ENCODE measurements at places on chromosomes 1 and 21.

DNA sequence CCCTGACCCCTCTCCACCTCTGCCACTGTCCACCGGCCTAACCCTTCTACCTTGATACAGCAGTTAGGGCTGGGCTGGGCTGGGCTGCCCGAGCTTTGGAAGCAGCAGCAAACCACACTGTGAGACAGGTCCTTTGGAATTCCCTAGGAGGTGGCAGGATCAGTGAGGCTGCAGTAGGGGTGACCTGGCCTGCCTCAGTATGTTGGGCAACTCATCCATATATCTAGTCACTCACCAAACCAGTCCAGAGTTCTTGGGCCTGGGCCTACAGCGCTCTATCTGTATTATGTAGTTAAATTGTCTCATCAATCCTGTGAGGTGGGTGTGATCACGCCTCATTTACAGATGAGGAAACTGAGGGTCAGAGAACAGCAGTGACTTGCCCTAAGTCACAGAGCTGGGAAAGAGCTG is 13.3 kb upstream of the SYNC start:
- no peak for DNase-seq

GRCh38 chr1:224274970-224275626 is 54.9 kb downstream of the NVL start:
- no peak for DNase-seq

- DNase-seq, result no peak
These were observed 241.0 kb downstream of the KCNJ6 start for GRCh38 chr21:37675202-37675801.

DNA sequence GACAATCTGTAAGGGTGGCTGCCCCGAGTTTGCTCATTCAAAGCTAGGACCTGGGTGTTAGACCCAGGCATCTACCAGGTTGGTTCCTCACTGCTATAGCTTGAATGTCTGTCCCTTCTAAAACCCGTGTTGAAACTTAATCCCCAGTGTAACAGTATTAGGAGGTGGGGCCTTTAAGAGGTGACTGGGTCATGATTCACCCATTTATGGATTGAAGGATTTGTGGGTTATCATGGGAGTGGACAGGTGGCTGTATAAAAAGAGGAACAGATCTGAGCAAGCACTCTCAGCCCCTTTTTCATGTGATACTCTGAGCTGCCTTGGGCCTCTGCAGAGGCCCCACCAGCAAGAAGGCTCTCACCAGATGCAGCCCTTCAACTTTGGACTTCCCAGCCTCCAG is 29.4 kb downstream of the PSMG1 start:
- DNase-seq, result no peak

GRCh38 chr1:205748403-205749233 is 1.4 kb downstream of the NUCKS1 start:
- DNase-seq, result no peak

DNA sequence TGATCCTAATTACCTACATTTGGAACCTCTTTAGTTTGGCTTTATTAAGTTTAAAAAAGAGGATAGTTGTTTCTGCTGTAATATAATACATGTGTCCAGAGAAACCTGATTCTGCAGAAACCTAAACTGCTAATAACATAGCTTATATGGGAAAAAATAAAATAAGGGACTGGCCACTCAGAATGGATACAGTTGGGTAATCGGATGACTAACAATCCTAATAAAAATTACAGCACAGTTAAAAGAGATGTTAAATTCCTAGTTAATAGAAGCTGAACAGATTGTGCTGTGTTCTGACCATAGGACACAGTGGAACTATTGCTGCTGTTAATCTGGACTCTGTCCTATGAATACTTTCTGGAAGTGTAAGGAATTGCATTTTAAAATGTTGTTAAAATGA is 16.0 kb downstream of the ARV1 start:
- DNase-seq, result no peak

DNA sequence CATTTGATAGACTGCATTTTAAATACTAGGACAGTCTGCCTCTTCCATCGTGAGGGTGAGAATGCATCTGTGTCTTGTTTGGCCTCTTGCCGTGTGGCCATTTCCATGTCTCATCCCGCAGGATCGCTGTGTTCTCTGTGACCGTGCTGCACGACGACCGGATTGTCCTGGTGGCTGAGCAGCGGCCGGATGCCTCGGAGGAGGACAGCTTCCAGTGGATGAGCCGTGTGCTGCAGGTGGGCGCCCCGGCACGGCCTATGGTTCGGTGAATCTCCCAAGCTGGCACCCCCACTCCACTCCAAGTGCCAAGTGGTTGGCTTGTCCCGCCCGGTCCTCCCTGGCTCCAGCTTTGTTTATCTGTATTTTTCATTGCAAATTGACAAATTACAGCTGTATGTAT is 55.2 kb downstream of the S100B start:
- DNase-seq, result no peak

DNA sequence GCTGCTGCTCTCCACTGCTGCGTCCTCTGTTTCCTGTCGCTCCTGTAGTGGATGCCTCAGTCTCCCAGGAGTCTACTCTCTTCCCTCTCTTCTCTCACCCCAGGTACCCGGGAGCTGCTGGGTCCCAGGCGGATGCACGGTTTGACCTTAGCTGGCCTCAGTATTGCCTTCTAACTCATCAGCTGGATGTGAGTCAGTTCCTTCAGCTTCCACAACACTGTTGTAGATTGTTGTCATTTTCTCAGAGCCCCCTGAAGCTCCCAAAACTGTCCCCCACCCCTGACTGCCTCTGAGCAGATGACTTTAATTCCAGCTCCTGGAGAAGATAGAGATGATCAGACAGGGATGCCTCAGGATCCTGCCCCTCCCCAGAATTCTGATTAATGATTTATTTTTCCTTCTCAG is 7.2 kb downstream of the CNIH3 start:
- no peak for DNase-seq

- no peak for DNase-seq
These were observed 509.6 kb upstream of the USP24 start for GRCh38 chr1:55724551-55725325.

- no peak for DNase-seq
These were observed 72.4 kb downstream of the FH start for GRCh38 chr1:241447031-241447644.

- DNase-seq, result no peak
These were observed 36.7 kb downstream of the AJAP1 start for GRCh38 chr1:4690951-4691675.

DNA sequence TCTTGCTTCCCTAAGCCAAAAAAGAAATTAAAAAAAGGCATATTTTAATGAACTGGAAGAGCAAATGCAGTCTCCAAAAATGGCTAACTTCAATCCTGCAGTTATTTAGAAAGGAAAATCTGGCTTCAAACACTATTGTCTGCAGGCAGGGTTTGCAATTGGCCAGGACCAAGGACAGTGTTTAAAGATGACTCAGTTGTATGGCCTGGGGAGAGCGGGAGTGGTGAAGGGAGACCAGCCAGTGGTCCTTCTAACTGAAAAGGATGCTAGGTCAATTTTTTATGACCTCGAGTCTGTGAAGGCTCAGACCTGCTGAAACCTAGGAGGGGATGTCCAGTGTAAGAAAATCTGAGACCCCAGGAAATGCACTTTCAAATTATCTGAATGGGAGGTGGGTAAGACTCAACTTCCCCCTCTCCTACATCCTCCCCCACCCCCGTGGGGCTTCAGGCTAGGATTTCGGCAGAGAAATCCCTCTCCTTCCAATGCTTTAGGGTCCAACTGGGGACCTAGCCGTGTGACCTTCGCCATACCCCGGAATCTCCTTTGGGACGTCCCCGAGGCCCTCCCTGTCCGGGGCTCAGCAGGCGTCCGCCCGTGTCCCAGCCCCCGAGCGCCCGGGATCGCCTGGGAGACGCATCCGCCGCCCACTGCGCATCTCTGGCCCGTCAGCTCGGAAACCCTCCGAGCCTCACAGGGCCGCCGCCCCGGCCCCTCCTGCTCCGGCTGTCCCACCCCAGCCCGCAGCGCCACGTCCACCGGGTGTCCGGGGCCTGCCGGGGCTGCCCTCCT is 602 bp upstream of the RIMKLA start:
- no peak for DNase-seq

GRCh38 chr1:167862432-167863076 is 51.4 kb downstream of the ADCY10 start:
- no peak for DNase-seq

GRCh38 chr1:226095286-226095685 is 32.8 kb downstream of the H3-3A start:
- no peak for DNase-seq

DNA sequence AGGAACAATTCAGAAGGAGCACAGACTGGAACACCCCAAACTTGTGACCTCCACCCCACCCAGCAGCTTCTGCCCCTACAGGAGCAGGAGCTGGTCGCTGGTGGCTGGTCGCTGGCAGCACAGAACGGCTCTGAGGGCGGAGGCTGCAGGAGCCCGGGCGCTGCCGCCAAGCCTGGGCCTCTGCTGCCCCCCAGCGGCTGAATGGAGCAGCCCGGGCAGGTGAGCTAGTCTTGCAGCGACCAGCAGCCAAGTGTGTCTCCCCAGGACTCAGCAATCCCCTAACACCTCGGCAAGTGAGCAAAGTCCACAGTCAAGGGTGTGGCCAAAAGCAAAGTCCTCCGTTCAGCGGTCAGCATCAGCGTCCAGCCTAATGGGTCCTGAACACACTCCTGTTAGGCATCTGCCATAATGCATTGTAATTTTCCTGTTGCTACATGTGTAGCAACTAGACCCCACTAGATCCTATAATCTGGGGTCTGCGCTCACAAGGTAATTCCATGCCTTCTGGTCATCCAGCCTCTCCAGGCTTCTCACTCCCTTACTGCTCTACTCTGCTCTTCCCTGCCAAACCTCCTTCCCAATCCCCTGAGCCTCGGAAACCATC is 12.1 kb upstream of the GJB5 start:
- no peak for DNase-seq

- DNase-seq, result no peak
These were observed 24.6 kb downstream of the NKAIN1 start for GRCh38 chr1:31215065-31215570.
